Activated naive CD4-positive, alpha-beta T cell treated with anti-CD3 and anti-CD28 coated beads, Interleukin-2, amount 50 U/mL, for 72 hours (primary cell): ENCODE measurements at places on chromosomes 5 and 9.

DNA sequence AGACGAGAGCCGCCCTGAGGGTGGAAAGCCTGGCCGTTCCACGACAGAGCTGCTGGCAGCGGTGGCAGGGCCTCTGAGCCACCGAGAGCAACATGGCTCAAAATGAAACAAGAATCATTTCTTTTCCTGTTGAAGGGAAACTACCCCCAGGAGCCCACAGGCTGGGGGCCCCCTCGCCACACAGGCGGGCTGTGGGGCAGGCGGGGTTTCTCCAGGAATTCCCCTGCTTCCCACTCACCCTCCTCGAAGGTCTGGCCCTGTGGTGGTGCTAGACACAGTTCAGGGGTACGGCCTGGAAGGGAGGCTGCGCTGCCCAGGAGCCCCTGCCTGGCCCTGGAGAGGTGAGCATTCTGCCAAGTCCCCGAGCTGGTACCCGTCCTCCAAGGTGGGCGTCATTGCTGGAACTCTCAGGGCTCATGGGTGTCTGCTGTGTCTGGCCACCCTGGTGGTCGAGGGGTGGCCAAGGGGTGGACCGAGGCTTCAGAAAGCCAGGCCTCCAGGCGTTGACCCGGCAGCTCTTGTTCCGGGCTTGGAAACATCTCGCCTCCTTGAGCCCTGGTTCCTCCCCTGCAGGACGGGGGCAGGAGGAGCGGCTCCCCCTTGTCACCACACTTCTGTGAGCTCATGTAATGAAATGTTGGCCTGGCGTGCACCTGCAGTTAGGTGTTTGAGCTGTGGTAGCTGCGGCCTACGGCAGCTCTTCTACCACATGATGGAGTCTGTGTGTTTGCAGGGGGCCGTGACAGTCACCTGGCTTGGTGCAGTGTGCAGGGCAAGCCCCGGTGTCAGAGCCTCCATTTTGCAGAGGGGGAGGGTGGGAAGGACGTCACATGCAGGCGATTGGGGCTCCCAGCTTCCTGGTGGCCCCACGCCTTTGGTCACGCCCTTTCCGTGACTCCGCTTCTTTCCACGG, 65.3 kb downstream of the RXRA start:
- DNase-seq = peak; percentile 70

GRCh38 chr9:87676976-87677775, 48.7 kb upstream of the CTSL start:
- DNase-seq = no peak

DNA sequence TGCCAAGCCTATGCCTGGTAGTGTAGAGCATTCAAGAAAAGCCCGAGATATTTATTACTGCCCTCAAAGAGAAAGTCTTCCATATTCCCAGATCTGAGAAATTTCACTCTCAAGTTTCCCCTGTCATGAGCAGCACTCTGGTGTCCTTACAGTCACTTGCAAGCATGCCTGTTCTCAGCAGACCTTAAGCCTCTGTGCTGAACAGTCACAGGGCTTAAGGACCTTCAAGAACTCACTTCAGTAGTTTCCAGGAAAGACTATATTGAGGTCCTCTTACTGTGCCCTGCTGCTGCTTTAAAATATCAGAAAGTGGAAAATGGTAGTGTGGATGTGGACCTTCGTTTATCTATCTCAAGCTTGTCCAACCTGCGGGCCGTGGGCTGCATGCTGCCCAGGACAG, 53.5 kb downstream of the DNAJC21 start:
- no peak for DNase-seq

DNA sequence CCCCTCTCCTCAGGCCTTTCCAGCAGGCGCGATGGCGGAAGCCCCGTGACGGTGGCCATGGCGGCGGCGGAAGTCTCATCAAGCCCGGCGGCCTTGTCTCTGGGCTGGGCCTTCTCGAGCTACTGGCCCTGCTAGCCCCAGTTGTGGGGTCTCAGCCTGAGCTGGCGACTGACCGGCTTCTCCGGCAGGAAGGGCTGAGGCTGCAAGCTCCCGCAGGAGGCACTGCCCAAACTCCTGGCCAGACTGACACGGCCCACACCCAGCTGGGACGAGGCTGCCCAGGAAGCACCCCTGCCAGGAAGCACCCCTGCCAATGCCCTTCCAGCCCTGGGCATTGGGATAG, 88.5 kb upstream of the ANKH start:
- DNase-seq = no peak

DNA sequence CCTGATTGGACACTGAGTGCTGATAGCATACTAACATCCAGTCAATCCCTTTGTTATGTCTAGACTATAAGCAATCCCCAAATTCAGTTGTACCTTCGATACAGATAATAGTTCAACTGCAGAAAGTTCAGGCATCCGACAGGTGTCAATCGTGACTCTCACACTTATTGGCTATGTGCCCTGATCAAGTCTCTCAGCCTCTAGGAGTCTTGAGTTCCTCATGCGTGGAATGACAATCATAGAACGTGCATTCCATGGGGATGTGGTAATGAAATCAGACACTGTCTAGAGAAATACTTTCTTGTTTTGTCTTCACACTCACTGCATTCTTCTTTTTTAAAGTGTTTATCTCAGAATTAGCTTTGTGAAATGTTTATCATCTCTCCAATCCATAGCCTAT, 4.8 kb downstream of the ANKRD34B start:
- no peak for DNase-seq

- DNase-seq = no peak
Observed at GRCh38 chr9:81122749-81123148, 566.6 kb downstream of the TLE1 start.

DNA sequence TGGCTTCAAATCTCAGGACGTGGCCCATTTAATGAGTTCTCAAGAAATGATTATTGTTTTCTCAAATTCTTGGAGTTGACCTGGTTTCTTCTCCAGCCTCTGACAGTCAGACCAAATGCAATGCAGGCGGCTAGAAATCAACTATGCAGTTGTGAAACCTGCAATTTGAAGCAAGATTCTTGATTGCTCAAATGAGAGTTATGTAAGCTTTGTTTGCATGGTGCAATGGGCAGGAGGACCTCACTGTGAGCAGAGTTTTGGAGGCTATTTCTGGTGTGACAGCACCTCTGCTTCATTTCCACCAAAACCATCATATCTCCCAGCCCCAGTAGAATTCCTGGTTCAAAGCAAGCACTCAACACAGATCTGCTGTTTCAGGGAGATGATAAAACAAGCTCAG, 500.0 kb upstream of the KLF4 start:
- DNase-seq = no peak

GRCh38 chr9:114957558-114957957, 27.2 kb upstream of the TNFSF8 start:
- no peak for DNase-seq

DNA sequence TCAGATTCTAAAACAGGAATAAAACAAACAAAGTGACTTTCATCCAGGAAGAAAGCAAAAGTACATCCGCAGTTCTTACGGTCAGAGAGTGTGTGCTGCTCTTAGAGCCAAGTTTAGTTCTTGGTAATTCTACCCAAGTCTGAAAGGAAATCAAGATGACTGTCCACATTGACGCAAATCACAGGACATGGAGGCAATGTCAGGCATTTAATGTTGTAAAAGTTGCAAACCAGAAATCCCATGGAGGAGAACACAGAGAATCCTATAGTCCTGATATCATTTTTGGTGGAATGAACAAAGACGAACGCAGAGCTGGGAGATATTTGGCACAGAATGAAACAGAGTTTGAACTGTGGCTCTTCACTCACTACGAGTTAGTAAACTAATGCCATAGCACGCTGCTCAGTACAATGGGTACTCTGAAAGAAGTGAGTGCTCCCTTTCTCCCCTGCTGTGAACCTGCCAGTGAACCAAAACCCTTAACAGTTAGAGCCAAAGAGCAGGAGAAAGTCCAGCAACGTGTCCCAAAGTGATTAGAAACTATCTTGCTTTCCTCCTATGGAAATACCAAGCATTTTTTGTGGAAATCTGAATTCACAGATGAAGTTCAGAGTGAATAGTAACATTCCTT, 74.3 kb downstream of the MUSK start:
- DNase-seq = no peak

DNA sequence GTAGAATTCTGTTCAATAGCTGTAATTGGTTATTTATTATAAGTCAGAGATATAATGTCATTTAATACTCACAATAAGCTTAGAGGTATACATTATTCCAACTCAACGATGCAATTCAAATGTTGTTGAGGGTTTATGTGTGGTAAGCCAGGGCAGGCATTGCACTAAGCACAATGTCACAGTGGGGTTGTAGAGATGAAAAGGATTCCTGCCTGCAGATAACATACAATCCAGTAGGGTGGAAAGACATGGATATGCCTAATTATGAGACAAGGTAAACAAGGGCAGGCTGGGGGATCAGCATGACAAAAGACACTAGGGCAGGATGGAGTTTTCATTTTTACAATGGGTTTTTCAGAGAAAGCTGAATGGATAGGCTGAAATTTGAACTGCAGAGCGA, 98.7 kb upstream of the PALM2AKAP2 start:
- DNase-seq = no peak

DNA sequence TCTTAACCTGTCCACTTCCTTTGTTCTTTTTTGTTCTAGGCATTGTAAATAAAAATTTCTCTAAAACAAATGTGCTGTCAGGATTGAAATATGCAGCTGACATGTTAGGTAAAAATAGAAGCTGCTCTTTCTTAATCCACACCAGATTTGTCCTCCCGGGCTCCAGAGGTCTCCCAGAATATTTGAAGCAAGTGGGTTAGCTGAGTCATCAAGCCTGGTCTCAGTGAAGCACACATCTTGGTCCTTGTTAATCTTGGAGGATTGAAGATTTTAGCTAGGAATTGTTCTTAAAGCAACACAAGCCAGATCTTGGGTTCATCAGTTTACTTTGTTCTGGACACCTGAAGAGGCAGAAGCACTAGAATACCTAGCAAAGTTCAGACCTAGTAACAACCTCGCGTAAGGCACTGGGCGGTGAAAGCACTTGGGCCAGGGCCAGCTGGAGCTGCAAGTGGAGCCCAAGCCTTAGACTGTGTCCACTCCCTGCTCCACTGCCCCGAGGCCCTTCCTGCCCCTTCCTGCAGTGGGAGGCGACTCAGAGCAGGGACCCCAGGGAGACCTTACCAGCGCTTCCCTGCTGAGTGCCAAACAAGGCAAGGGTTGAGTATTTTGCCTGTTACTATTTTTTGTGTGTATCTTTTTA, 36.5 kb downstream of the HABP4 start:
- no peak for DNase-seq
